ENCODE measurements at places on chromosomes 1 and 21.

DNA sequence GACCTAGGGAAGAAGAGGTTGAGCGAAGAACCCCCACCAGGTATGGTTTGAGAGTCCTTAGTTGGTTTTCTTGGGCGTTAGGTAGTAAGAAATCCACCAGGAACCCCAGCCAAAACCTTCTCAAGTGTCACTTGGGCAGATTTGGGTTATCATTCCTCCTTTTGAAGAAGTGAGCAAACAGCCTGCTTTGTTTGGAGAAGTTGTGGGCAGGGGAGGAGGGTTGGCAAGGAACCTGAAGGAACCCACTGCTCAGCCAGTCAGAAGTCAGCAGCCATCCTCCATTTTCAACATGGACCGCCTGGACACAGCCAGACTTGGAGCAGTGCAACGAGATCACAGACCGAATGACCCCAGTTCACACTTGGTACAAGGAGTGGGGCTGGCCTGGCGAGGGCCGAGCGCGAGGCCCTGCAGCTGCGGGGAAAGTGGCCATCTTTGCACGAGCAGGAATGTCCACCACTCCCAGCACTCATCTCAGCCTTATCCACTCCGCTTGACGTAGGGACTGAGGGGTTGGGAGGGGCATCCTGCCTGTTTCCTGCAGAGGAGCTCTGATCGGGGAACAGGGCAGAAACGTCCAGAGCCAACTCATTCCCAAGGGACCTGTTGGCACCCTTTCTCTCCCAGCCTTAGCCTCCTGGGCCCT lies 7.2 kb downstream of the ADPRS start:
- no peak for DNase-seq

- peak; percentile 21 for DNase-seq
Measured at GRCh38 chr1:165144757-165145397, 211.6 kb downstream of the LMX1A start.

DNA sequence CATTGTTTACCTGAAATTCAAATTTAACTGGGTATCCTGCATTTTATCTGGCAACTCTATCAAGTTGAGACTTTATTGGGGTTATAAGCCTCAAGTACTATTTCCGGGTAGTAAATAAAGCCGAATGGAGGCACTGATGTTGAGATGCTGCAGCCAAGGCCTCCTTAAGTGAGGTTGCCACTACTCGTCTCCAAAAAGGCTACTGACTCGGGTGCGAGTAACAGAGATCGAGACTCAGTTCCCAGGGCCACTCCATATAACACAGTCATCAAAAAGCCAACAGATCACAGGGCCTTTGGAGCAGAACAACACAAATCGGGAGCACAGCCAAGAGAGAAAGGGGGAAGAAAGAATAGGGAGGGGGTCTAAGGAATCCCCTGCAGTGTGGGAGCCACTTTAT lies 524 bp downstream of the COPA start:
- DNase-seq = peak; percentile 75

- DNase-seq = no peak
Measured at GRCh38 chr21:34284666-34285065, 79.1 kb upstream of the KCNE2 start.

DNA sequence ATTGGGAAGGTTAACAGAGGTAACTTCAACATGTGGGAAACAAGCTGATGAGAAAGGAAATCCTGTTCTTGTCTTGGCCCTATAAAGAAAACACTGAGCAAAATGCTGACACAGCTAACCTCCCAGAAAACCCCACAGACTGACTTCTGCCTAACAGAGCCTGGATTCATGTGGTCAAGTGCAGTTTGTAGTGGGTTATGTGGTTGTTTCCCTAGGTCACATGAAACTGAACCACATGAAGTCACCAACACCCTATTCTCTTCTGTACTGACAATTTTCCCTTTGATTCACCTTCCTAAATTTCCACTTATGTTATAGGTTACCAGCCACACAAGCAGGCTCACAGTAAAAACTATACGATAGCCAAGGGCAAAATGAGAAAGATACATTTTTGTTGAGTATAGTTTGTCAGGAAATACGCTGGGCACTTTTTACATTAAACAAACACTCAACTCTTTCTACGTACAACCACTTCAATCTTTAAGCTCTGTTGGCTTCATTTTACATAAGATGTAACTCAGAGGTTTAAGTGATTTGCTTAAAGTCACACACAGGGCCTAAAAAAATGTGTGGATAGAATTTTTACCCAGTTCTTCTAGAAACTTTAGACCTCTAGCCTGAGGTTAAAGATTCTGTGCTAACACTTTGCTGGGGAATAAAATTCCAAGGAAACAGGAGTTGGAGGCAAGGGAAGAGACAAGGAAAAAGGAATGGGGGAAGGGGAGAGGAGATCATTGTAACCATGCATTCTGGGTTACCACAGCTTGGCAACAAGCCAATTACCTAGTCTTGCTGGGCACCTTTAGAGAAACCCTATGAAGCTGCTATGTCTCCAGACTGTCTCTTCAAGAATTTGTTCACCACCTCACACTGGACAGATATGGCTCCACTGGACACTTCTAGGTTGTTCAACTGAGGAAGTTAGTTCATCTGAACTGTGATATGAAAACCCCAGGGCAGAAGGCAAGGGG lies 601.6 kb upstream of the USP24 start:
- no peak for DNase-seq

- DNase-seq = no peak
Measured at GRCh38 chr1:93496520-93496919, 48.6 kb downstream of the FNBP1L start.

GRCh38 chr1:208137193-208137592 lies 107.0 kb downstream of the PLXNA2 start:
- DNase-seq = no peak

DNA sequence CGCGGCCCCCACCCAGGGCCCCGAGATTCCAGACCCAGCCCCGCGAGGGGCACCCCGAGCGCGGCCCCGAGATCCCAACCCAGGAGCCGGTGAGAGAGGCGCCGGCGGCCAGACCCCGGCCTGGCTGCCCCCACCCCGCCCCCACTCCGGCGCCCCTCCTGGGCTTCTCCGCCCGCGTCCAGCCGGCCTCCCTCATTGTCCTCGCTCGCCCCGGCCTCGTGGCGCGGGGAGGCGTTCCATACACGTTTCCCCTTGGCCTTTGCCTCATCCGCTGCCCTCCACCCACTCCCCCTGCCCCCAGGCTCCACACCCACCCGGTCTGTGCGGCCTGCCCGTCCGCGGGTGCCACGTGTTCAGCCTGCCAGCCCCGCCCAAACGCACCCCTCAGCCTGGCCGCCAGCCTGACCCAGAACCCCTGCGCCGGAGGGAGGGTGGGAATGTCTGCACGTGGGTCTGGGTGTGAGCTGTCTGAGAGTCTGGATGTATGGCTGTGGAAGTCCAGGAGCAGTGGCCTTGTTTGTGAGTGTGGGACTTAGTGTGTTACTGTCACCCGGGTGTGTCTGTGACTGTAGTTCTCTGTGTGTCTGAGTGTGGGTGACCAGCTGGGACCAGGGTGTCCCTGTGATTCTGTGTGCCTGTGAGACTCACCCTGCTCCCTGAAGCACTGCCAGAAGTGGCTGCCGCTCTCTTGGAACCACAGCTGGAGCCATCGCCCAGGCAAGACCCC lies 681 bp downstream of the B4GALT2 start:
- DNase-seq = peak; percentile 68

DNA sequence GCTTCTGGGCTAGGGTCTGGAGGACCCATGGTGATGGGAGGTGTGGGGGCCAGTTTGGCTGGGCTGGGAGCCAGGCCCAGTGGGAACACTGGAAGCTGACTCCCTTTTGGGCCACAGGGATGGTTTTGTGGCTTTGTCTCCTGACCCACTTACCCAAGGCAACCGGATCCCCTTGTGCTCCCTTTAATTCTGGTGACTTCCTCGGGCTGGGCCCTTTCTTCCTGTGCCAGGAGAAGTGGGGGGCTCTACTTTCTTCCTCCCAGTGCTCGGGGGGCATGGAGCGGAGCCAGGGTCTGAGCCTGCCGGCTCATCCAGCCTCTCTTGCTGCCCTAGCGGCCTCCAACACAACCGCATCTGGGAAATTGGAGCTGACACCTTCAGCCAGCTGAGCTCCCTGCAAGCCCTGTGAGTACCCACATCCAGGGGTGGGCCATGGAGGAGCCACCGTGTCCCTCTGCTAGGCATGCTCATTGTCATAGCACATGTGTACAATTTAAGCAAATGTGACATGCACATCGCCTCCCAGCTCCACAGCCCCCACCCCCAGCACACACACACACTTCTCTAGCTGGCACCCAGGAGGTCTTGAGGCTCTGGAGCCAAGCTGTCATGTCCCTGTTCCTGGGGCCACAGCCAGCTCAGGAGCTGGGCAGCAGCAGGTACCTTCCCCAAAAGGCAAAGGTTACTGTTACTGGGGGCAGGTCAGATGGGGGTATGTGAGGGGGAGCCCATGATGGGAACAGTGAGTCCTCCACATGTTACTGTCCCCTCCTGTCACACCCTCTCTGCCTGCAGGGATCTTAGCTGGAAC lies 35.0 kb downstream of the UBE2T start:
- no peak for DNase-seq

- no peak for DNase-seq
Measured at GRCh38 chr1:44747878-44748277, 8.2 kb downstream of the KIF2C start.

- no peak for DNase-seq
Measured at GRCh38 chr1:205466595-205467220, 10.9 kb upstream of the BLACAT1 start.

DNA sequence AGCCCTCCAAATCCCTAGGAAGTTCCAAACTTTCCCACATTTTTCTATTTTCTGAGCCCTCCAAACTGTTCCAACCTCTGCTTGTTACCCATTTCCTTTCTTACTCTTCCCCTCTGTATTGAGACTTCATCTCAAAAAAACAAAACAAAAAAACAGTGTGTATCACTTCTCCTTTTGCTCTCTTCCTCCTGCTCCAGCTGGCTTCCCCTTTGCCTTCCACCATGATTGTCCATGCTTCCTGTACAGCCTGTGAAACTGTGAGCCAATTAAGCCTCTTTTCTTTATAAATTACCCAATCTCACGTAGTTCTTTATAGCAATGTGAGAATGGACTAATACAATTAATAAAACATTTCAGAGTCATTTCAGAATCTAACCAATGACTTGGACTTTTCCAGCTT lies 69.6 kb upstream of the KRTAP19-8 start:
- DNase-seq = no peak

DNA sequence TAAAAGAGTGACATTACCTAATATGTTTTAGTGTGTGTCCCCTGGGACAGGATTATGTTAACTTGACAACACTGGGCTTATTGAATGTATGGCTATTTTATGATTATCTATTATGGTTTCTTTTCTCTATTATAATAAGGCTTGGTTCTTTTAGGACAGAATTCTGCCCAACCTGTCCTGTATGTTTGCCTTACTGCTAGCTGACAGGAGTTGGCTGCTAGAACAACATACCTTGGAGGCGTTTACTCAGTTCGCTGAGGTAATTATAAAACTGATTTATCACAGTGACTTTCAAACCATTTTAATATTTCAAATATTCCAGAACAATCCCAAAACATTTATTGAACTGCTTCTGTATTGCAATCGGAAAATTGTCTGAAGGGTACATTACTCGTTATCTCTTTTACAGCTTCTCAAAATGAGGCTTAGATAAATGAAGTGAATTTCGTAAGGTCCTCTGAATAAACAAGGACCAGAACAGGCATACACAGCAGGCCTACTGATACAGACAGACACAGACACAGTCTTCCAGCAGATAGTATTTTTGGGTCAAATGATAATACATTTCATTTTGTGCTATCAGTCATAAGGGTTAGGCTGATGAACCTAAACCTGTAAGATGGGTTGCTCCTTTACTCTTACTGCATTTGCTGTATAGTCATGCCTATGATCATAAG lies 44.2 kb downstream of the SCYL3 start:
- no peak for DNase-seq

DNA sequence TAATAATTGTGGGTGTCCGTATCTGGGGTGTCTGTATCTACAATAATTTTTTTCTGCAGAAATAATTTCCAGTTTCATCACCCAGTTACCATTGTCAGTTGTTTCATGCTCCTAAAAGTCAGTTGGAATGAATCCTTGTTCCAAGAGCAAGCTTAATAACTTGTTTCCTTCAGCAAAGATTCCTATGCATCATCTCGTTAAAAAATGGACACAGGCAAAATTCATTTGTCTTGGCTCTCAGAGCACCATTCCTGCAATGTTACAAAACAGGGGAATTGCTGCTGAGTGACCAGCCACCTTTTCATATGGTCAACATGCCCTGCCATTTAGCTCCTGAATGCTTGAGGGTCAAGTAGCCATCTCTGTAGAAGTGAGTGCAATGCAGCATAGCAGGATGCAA lies 393.4 kb downstream of the KCNT2 start:
- DNase-seq = no peak

DNA sequence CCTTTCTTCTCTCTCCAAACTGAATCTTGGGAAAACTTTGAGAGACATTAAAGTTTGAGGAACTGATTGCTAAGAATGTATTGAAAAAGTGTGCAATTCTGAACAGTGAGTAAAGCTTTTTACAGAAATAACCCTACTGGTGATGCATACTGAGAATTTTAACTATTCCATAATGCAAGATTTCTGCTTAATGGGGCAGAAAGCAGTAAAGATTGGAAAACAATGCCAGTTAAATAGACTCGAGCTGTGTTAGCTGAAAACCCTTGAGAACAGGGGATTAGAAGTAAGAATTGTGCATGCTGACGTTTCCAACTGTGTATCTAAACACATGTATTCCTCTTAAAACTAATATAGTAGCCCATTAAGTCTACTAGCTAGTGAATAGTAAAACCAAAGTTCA lies 1500.2 kb upstream of the PRMT6 start:
- DNase-seq = no peak

GRCh38 chr21:46334351-46335140 lies 10.6 kb downstream of the PCNT start:
- no peak for DNase-seq

DNA sequence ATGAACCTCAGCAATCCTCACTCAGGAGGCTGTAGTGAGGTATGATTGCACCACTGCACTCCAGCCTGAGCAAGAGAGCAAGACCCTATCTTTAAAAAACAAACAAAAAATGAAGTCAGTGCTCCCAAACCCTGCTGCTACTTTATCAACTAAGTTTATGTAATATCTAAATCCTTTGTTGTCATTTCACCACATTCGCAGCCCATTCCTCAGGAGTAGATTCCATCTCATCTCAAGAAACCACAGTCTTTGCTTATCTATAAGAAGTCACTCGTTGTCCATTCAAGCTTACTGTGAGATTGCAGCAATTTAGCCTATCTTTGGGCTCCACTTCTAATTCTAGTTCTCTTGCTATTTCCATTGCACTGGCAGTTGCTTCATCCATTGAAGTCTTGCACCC lies 44.3 kb upstream of the RGL1 start:
- no peak for DNase-seq

- no peak for DNase-seq
Measured at GRCh38 chr1:199669916-199670315, 357.6 kb upstream of the NR5A2 start.
